Naive thymus-derived CD8-positive, alpha-beta T cell (primary cell): ENCODE measurements at places on chromosomes 7 and 10. TPM values are rescaled to one million over a fixed set of nuclear protein-coding genes. Genes with fewer than 3 reads are reported as not detected.

Gene GIMAP7
- total RNA-seq, result 369 TPM

Gene CALML5
- not detected for total RNA-seq

Gene ZP3
- 2.3 TPM for total RNA-seq

Gene AMZ1
- total RNA-seq, result not detected

Gene DIP2C
- total RNA-seq, result 3.8 TPM

Gene DPYSL4
- total RNA-seq, result 1.3 TPM

Gene CAMK2B
- total RNA-seq, result not detected

Gene PAPOLB
- not detected for total RNA-seq

Gene EN2
- total RNA-seq, result not detected

Gene C10orf67
- 0.16 TPM for total RNA-seq

Gene CYP3A5
- not detected for total RNA-seq

Gene PTF1A
- total RNA-seq, result not detected

Gene CUBN
- total RNA-seq, result 12.2 TPM

Gene PIK3CG
- 32.9 TPM for total RNA-seq

Gene ACTR3C
- total RNA-seq, result 9.8 TPM

Gene TMEM254
- 13.0 TPM for total RNA-seq

Gene COX15
- 39.4 TPM for total RNA-seq

Gene GCC1
- total RNA-seq, result 20.8 TPM

Gene WEE2
- not detected for total RNA-seq

Gene SLC29A3
- 8.6 TPM for total RNA-seq

Gene GRID1
- total RNA-seq, result not detected

Gene CALHM1
- total RNA-seq, result not detected

Gene HOXA6
- total RNA-seq, result not detected

- no peak for DNase-seq
Measured at GRCh38 chr7:80288175-80289122, 153.8 kb downstream of the GNAI1 start.

DNA sequence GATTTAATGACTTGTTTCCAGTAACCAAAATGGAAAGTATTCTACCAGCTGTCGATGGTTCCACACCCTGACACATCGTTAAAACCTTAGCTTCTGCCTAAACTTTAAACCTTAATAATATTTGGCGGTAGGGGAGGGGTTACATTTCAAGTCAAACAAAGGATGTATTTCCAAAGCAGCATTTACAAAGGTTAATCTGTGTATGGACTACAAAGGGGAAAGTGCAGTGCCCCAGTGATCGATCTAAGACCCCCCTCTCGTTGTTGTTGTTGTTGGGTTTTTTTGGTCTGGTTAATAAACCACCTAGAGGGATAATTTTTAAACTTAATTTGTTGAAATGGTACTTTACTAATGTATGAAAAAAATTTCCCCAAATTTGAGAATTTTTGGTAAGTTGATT, 1.1 kb upstream of the STEAP2 start:
- no peak for DNase-seq

DNA sequence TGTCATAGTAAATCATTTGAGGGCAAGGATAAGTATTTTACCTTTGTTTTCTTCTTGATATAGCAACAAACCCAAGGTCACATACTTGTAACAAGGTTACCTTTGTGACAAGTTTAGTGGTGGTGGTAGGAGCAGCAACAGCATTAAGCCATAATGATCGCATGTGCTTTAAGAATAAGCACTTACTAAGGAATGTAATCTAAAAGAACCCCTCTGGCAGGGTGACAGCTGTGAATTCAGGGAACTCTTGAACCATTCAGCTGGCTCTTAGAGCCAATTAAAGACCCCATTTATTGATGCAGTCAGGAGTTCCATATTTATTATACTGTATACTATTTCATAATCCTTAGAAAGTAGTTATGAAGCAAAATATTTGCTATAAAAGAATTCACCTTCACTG, 370.8 kb downstream of the EXOC4 start:
- no peak for DNase-seq

GRCh38 chr10:79132681-79133381, 64.1 kb downstream of the ZMIZ1 start:
- DNase-seq, result no peak

DNA sequence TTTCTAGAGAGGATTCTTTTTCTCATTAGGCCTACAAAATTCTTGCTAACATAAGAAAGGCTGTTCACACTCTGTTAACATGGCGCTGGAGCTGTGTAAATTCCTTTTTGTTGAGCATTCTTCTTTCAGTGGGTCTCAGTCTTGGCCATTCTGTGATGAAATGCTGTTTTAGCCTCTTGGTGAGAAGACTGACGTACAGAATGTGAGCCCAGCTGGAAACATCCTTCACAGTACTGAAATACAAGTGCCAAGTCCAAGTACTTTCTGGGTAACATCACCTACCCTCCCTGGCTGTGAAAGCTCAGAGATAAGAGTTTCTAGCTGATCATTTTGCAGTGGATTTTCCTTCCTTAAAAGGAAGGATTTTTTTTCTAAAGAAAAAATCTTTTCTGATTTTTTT, 231.8 kb downstream of the AHR start:
- no peak for DNase-seq

GRCh38 chr10:105023211-105024111, 382.4 kb downstream of the SORCS3 start:
- DNase-seq, result no peak

DNA sequence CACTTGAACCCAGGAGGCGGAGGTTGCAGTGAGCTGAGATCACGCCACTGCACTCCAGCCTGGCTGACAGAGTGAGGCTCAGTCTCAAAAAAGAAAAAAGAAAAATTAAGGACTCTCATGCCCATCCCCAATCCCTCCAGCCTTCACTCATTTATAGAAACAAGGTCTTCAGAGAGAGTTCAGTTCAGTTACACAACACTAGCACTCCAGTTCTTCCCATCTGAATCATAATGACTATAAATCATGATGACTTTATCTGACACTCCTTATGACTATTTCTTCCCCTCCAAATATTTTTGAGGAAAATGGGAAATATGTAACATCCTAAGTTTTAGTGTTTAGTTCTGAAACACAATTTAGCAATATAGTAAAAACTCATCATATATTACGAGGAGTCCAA, 107.4 kb upstream of the LSM8 start:
- DNase-seq, result no peak

DNA sequence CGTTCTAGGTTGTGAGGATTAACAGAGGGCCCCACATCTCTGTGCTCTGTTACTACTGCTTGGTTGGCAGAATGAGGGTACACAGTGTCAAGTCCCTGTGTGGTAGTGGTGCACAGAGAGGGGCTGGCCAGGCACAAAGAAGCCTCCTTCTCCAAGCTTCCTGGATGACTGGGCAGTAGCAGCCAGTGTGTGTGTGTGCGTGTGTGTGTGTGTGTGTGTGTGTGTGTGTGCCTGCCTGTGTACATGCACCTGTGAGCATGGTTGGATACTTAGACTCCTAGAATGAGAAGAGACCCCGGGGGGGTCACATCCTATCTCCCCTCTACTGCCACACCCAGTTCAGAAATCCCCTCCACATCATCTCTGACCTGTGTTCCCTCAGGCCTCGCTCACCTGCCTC, 146.7 kb upstream of the UNC5B start:
- no peak for DNase-seq

DNA sequence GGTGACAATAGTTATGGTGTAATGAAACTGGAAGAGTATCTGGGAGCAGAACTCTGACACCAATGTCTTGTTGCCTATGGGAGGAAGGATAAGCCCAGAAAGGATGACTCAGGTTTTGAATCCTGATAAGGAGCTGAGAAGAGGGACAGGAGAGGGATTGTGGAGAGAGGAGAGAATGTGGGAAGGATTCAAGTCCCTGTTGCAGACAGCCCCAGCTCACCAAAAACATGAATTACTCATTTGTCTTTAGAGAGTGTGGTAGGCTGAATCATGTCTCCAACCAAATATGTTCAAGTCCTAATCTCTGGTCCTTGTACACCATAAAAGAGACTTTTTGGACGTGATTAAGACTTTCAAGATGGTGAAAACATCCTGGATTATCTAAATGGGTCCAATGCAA, 206.9 kb upstream of the PHYHIPL start:
- DNase-seq, result no peak

- DNase-seq, result no peak
Measured at GRCh38 chr7:30143748-30144251, 9.0 kb downstream of the MTURN start.

DNA sequence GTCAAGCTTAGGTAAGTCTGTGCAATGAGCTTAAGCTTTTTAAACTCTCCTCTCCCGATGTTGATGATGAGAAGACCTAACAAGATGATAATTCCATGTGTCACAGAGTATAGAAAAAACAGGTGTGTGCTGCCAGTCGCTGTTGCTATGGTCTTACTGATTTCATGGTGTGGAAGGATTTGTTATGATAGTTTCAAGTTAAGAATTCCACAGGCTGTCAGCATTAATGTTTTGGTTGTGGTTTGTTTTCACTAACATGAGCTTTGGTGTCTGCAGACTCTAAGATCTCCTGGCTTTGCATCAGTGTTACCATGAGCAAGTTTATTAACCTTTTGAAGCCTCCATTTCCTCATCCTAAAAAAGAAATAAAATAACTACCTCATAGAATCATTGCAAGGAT, 123.7 kb downstream of the NSUN6 start:
- no peak for DNase-seq

- DNase-seq, result no peak
Measured at GRCh38 chr10:86900955-86901354, 56.5 kb downstream of the MMRN2 start.

- DNase-seq, result no peak
Measured at GRCh38 chr7:1325246-1325645, 92.6 kb downstream of the UNCX start.

- no peak for DNase-seq
Measured at GRCh38 chr7:16026253-16027020, 340.0 kb upstream of the MEOX2 start.

GRCh38 chr7:99386584-99387238, 12.2 kb downstream of the ARPC1B start:
- peak; percentile 60 for DNase-seq

DNA sequence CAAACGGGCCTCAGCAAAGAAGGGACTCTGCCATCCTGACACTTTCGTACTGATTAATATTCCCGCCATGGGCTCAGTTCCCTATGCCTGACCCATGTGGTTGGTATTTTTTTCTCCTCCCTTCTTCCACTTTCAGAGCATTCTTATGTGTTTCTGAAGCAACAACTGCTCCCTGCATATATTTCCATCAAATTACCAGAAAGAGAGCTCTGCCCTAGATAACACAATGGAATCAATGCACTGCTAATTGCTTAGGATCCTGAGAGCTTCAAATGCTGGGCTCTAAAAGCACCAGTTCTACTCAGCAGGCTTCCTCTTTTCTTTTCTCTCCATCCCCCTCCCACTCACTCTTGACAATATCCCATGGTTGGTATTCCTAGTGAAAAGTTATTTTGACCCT, 5.3 kb downstream of the TECTB start:
- DNase-seq, result no peak

DNA sequence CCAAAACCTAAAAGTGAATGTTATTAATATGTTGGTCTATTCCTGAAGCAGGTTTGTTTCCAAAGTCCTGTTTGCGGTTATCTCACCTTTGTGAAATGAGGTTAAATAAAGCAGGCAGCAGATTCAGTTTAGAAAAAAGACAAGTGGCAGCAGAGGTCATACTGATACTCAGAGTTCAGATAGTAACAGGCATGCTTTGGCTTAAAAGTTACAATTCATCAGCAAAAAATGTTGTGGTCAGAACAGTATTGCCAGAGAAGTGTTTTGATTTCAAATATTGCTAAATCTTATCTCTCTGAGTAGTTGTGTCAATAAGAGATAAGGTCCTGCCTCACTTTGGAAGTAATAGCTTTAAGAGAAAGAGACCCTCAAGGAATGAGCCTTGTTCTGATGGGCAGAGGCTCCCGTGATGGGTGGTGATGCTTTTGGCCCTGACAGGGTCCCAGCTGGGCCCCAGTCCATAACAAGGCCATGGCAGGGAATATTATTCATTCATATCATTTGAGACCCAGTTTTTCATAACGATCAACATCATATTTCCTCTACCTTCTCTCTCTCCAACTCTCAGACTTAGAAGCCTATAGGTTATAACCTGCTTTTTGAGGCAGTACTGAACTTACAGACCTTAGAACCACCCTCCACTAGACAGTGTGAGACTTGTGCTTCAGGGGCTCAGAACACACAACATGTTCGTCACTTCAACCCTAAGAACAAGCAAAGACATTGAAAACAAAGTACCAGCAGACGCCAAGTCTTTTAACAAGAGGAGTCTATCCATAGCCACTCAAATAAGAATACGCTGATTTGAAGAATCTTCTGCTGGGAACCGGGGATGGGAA, 58.5 kb upstream of the AHR start:
- no peak for DNase-seq

DNA sequence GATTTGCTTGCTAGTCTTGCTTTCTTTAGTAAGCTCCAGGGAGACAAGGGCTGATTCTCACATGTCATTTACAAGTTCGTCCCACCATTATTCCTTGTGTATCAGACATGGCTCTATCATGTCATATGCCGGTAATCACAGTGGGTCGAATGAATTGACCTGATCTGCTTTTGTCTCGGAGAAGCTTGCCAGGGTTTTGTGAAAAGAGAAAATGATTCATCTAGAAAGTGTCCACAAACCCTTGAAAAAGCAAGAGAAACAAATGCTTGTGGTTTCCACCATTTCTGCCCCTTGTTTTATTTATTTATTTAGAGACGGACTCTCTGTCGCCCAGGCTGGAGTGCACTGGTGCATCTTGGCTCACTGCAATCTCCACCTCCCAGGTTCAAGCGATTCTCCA, 278.5 kb downstream of the TCF7L2 start:
- no peak for DNase-seq

GRCh38 chr7:81604075-81604807, 165.6 kb downstream of the HGF start:
- no peak for DNase-seq

GRCh38 chr10:79488336-79488735, 24.0 kb upstream of the EIF5AL1 start:
- no peak for DNase-seq

GRCh38 chr10:67386260-67386659, 309.7 kb downstream of the CTNNA3 start:
- DNase-seq, result no peak

DNA sequence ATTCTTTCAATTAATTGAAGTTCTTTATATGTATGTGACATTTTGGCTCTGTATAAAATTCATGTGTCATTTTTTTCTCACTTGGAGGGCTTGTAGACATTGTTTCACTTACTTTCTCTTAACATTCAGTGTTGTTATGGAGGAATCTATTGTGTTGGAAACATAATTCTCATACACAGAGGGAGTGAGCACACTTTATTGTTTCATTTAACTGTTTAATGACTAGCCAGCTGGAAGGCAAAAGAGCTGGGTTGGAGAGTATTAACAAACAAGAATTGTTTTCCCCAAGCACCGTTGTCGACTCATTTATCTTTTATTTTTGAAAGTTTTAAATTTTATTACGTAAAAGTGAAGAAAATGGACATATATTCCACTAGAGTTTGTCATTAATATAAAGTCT, 98.8 kb downstream of the PTPN20 start:
- no peak for DNase-seq

DNA sequence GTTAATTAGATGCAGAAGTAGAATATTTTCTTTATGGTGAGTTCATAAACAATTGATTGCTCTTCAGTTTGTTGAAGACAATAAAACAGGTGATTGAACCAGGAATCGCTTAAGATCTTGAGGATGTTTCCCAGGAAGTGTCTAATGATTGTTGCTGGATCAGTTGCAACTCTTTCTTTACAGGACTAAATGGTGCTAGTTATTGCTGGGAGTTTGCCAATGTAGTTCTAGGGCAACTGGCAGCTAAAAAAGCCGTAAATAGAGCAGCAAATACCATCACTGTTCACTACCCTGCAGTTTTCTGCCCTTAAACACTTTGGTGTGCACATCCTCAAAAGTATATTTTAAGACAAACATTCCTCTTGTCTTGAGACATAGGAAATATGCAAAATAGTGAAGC, 119.2 kb upstream of the ANK3 start:
- DNase-seq, result no peak
